PC-9 (cell line): ENCODE measurements at places on chromosomes 5 and 9. TPM values are rescaled to one million over a fixed set of nuclear protein-coding genes. Genes with fewer than 3 reads are reported as not detected.

- DNase-seq, result no peak
Measured at GRCh38 chr9:111828193-111828592, 33.5 kb upstream of the SHOC1 start.

DNA sequence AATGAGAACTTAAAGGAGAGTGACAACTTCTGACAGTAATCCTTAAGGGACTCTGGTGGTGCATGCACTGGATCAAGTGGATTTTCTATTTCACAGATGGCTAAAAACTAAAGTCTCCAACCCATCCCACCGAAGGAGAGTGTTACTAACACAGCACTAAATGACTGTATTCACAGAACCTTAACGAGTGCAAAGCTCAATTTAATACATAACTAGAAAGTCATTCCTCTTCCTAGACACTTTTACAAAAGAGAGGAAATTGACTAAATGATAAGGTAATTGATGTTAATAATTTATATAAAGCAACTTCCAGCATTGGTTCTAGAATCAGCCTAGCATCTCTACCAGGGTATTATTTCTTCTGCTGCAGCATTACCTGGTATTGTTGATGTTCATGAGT lies 189.8 kb downstream of the ADAMTS12 start:
- DNase-seq, result no peak

PLPP1 gene
- total RNA-seq, result 12.2 and 18.4 TPM in 2 replicates

IRX1 gene
- not detected in 2 replicates for total RNA-seq

CAMK2A gene
- total RNA-seq, result 0.13 and 0.65 TPM in 2 replicates

DNA sequence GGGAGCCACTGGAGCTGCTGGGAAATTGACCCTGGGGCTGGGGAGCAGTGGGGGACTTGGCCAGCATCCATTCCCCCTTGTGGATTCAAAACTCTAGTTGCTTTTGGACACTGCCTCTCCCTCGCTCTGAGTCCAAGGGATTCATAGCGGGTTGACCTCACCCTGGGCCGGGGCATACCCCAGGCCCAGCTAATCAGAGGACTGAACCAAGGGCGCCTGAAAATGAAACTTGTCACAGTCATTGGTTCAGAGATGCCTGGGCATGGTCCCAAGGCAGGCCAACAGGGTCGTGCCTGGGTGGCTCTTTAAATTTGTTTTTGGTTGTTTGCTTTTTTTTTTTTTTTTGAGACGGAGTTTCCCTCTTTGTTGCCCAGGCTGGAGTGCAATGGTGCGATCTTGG lies 22.6 kb downstream of the STK10 start:
- DNase-seq, result no peak

- DNase-seq, result no peak
Measured at GRCh38 chr9:26735160-26735559, 157.4 kb downstream of the CAAP1 start.
